T-helper 17 cell (primary cell): ENCODE measurements at places on chromosomes 5 and 9.

GRCh38 chr9:9792144-9792857 is 820.5 kb downstream of the PTPRD start:
- DNase-seq, result no peak

DNA sequence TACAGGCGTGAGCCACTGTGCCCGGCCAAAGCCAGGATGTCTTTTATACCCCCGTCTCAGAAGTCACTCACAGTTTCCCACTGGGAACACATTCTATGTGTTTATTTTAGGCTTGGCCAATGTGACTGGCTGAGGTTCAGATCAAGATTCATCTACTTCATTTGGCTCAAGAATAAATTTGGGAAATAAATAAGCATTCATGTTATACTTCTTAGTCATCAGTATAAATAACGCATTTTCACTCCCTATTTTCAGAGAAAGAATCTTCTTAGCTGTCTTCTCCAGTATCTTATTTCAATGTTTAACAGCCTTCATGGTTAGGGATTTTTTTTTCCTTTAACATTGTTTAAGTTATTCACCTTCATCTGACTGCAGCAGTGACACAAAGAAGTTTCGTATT is 11.8 kb downstream of the S100Z start:
- DNase-seq, result no peak

GRCh38 chr5:56757077-56757476 is 58.3 kb upstream of the MAP3K1 start:
- no peak for DNase-seq

DNA sequence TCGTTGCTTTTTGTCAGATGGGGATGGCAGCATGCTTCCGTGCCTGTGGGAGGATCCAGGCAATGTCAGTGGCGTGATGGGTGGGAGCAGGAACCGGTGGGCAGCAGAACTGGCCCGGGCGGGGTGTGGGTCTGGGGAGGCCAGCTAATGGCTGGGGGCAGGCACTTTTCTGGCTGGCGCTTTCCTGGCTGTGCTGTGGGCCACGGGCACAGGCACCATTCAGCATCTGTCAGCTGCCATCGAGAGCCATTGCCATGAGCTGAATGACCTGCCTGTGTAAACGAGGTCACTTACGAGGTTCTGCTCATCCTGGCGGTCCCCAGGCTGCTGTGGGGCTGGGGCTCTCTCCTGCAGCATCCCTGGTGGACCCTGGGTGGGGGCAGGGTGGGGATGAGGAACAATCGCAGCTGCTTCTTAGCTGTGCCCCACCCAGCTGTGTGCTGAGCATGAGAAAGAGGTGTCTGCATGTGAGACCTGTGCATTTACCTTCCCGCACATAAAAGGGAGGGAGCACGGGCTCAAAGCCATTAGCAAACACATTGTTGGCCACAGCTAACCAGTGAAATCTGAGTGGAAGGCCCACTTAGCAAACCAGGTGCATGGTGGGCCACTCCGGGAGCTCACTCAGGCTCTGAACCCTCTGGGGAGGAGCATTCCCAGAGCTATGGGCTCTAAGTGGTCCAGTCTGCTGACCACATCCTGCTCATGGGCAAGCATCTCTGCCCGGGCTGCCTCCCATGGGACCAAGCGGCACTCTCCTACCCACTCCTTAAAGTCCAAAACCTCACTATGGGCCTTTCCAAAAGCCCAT is 41.3 kb upstream of the OLFM1 start:
- DNase-seq, result no peak

DNA sequence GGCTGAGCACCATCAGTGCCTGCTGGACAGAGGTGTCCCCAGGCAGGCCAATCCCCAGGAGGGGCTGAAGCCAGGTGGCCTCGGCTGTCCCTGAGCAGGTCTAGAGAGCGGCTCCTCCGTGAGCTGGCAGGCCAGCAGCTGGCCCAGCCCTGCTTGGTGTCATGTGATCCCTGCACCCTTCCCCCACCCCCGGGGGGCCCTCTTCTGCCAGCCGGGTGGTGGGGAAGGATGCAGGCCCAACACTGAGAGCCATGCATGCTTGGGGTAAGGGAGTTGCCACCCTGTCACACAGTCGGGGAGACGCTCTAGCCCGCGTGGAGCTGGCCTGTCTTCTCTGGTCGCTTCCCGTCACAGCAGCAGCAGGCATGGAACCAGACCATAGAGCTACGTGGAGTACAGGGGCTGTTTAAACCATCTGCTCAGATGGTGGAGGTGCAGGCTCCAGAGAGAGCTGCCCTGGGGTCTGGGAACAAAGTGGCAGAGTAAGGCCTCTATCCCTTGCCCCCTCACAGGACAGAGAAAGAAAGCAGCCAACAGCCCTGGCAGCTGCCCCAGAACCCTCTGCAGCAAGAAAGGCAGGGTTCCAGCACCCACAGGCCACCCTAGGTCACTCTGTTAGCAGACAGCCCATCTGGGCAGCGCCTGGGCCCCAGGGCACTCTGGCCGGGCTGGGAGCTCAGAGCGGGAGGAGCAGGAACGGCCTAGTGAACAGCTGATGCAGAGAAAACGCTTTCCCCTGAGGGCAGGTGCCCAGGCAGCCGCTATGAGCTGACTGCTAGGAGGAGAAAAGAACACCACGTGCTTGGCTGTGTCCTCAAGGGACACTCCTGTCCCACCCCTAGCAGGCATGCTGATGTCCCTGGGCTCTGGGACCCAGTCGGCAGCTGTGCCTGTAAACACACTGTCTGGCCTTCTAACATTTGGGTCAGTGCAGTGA is 6.8 kb downstream of the RALGDS start:
- no peak for DNase-seq

- no peak for DNase-seq
These were observed 132.6 kb downstream of the GHR start for GRCh38 chr5:42555797-42556196.

DNA sequence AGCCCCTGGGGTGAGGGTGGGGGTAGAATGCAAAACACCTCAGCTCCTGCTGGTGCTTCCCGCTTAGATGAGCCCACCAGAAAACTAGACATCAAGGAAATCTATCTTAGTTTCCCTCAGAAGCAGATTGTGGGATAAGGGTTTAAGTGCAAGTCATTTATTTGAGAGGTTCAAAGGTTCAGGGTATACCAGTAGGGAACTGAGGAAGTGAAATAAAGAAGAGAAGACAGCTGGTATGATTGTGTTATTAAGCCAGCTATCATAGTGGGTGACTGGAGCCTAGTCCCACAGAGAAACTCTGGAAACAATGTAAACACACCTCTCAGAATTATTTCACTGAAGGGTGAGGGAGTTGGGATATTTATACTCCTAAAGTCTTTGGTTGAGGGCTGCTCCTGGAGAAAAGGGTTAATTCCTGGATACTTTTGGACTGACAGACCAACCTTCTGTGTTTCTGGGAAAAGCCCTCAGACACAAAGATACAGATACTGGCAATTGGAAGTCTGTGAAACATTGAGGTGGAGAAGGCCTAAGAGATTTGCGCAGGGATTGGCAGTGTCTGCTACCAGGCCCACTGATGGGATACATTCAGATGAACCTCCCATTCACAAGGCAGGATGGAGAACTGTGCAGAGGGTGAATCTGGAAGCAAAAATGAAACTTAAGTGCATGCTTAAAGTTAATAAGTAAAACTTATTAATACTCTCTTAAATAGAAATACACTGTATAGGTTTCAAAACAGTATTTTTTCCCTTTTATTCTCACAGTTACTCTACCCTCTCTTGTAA is 6.4 kb upstream of the DCTN4 start:
- DNase-seq, result no peak

DNA sequence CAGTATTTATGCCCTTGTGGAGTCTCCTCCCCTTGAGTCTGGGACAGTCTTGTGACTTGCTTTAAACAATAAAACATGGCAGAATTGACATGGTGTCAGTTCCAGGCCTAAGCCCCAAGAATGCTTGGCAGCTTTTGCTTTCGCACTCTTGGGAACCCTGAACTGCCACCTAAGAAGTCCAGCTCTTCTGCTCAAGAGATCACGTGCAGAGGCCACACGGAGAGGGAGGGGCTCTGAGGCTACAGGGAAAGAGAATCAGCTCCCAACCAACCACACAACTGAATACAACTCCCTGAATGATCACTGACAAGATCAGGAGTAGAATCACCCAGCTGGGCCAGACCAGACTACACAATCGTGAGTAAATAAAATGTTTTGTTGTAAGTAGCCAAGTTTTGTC is 97.6 kb downstream of the MED27 start:
- DNase-seq, result no peak

GRCh38 chr5:68161156-68161555 is 54.4 kb upstream of the PIK3R1 start:
- no peak for DNase-seq

DNA sequence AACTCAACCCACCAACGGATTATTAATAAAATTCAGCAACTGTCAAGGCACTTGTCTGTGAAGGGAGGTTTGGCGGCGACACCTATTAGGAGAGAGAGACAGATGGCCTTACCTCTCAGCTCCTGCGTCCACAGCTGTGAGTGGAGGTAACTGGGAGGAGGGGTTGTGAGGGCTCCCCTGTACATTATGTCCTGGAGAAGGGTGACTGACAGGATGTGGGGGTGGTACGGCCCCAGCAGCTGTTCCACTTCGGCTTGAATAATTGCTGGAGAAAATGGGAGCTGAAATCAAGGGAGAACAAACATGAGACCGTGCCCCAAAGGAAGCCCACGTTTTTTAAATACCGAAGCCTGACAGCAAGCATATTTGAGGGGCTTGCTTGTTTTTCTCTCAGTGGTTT is 353.5 kb upstream of the RFX3 start:
- DNase-seq, result no peak

DNA sequence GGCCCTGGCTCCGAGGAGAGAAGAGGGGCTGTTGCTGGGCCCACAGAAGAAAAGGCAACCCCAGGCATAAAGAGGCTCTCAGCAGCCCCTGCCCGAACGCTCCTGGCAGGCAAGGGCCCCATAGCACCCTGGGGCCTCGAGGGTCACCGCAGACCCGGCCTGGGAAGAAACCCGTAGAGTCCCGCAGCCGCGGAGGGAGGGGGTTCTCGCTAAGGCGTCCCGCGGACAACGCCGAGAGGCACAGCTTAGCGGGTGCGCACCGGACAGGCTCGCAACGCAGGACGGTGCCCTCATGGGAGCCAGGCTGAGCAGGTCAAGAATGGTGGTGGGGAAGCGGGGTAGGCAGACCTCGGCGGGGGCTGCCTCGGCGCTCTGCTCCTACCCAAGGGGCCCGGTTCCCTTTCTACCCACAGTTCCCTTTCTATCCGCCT is 6.7 kb downstream of the PITX1 start:
- DNase-seq, result no peak

DNA sequence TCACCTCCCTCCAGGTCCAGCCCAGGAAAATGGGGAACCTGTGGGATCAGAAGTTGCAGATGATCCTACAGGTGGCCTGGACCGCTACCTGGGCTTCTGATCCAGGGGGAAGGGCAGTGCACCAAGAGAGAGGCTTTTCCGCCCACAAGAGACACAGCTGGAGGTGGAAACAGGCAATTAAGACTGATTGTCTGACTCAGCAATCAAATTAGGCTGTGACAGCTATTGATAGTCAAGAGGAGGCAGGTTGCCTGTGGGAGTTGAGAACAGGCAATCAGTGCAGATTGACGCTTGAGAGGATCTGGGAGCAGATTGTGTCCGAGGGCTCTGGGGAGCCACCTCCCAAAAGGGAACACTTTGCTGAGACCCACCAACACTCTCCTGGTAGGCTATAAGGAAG is 71.1 kb upstream of the SLC44A1 start:
- DNase-seq, result no peak

DNA sequence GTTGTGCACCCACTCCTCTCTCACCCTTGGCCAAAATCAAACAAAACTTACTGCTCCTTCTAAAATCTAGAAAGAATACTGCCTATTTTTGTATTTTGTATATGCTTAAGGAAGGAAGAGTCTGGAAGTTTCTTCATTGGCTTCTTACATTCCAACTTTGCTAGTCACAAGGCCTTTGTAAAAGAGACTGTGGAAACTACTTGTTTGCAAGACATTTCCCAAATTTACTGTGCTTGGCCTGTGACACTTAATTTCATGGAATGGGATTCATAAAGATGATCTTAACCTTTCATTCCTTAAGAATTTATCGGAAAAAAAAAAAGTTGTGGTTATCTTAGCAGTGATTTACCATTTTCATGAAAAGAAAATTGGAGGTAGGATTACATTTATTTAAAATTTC is 208.9 kb downstream of the VPS13A start:
- DNase-seq, result no peak

DNA sequence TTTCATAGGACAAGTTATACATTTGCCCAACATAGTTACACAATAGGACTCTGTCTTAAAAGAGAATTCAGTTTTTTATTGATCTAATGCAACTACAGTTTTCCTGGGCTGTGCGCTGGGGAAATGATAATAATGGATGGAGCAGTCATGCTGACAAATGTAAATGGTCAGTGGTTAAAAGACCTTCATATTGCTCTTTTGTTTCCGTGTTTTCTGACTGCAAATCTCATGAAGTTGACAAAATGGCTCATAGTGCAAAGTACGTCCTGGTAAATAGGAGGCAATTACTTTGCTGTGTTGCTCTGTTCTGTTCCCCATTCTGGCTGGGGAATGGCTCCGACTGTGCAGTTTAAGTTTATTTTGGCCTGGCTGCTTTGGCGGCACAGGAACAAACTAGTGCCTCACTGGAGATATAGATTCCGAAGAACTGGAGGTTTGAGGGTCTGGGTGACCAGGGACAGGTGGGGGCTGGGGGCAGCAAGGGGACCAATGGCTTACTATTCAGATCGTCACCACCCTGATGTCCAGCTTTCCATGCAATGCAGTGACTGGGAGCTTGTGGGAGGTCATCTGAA is 54.3 kb downstream of the PTTG1 start:
- no peak for DNase-seq

GRCh38 chr9:134276453-134277245 is 49.6 kb upstream of the RXRA start:
- DNase-seq, result no peak

DNA sequence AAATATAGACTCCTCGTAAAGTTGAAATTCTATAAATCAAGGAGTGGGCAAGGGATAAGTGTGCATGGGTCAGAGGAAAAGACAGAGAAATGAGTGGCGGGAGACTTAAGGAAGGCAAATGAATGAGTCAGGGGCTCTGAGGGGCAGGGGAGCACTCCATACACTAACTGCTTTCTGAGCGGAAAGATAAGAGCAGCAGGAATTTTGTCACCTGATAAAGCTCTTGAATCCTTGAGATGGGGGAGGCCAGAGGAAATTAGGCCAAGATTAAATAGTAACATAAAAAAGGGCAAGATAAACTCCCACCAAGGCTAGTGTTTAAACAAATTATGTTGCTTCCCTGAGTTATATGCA is 191.0 kb upstream of the S1PR3 start:
- no peak for DNase-seq

DNA sequence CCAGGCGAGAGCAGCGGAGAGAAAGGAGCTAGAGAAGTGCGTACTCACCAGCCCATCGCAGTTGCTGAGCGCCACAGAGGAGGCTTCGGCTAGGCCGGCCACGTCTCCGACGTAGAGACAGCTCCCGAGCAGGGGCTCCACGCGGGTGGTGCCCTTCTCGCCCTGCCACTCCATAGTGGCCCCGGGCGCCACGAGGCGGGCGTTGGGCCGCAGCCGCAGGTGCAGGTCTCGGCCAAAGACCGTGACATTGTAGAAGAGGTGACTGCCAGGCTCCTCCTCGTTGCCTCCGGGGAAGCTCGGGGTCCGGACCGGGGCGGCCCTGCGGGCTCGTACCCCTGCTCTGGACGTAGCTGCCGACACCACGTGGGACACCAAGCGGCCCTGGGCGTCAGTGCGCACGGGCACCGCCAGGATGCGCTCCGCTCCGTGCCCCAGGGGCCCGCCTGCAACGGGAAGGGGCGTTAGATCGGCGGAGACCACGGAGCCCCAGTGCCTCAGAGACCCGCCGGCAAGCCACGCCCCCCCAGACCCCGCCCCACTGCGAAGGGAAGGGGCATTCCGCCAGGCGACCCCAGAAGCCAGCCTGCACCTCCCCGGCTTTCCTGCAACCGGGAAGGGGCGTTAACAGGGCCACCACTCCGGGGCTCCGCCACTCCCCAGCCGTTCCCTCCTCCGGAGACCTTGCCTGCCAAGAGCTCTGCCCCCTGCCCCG is 1.4 kb downstream of the ADAMTS2 start:
- no peak for DNase-seq
